ENCODE measurements at places on chromosomes 4 and X. TPM values are rescaled to one million over a fixed set of nuclear protein-coding genes. Genes with fewer than 3 reads are reported as not detected.

SHROOM2 gene
- 11.8 TPM for total RNA-seq

PLAC1 gene
- total RNA-seq = not detected

CTAG1A gene
- not detected for total RNA-seq

ZAR1 gene
- total RNA-seq = not detected

XPNPEP2 gene
- 1.7 TPM for total RNA-seq

- H3K4me1 ChIP-seq = no peaks in the 10 kb centered on the region
- no peak for DNase-seq
- no peaks in the 10 kb centered on the region for H3K36me3 ChIP-seq
- no peak overlapping the region for H3K4me3 ChIP-seq
- no peaks in the 10 kb centered on the region for H3K27me3 ChIP-seq
- no peak overlapping the region for H3K27ac ChIP-seq
These were observed 40.4 kb upstream of the LAS1L start for GRCh38 chrX:65575022-65575421.

GRCh38 chrX:19576742-19577141 lies 61.4 kb upstream of the MAP3K15 start:
- H3K27me3 ChIP-seq = no peaks in the 10 kb centered on the region
- no peaks in the 10 kb centered on the region for H3K36me3 ChIP-seq
- no peak overlapping the region for H3K27ac ChIP-seq
- no peaks in the 10 kb centered on the region for H3K4me1 ChIP-seq
- H3K4me3 ChIP-seq = no peak overlapping the region

DNA sequence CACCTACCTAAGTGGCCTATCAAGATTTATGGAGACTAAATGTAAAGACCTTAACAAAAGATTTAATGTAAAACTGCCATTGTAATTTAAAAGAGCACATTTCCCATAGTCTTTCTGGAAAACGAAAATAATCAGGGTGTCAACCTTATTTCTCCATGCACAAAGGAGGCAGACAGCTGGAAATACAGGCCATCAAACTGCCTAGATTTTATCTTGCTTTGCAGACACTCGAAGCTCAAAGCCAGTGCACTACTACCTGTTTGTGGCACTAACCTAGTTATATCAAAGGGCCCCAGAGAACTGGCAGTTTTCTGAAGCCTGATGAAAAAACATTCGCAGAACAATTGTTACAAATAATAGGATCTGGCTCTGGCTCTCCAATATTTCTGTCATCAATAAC lies 863.9 kb downstream of the STPG2 start:
- no peaks in the 10 kb centered on the region for H3K4me1 ChIP-seq
- DNase-seq = no peak
- no peaks in the 10 kb centered on the region for H3K36me3 ChIP-seq
- no peak overlapping the region for H3K27ac ChIP-seq
- H3K27me3 ChIP-seq = no peaks in the 10 kb centered on the region
- H3K4me3 ChIP-seq = no peak overlapping the region

Measured in neural progenitor cell (in vitro differentiated cells).